Esophagus muscularis mucosa (tissue), 4 donors: ENCODE measurements at places on chromosomes 11 and 22. TPM values are rescaled to one million over a fixed set of nuclear protein-coding genes. Genes with fewer than 3 reads are reported as not detected.
A peak's percentile ranks its signal among the peaks of the same experiment; 100 is the strongest.

NAV2 gene
- total RNA-seq: 57.0 TPM

ARVCF gene
- 54.4 TPM for total RNA-seq

OR4C3 gene
- not detected for total RNA-seq

DNA sequence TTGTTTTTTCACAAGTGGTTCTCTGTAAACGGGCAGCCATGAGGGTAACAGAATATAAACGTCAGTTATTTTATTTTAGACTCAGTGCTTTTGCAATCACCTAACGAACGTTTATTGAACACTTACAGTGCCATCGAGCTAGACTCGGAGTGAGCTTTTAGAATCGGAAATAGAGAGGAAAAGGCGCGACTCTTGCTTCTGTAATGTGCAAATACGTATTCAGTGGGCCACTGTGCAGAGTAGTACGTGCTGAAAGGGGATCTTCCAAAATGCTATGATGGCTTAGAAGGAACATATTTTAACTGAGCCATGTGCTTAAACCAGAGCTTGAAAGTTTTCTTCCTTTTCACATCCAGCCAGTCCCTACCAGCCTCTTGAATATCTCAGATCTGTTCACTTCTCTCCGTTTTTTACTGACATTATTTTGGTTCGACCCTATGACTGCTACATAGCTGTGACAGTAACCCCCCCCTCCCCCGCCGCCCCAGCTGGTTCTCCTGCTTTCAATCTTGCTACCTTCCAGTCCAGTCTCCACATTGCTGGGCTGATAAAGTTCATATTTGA is 468 bp downstream of the DDIAS start:
- H3K4me3 ChIP-seq: peak overlapping the region; percentile 68
- H3K4me1 ChIP-seq: peaks cover 43% of the 10 kb centered on the region
- H3K27ac ChIP-seq: peak overlapping the region; percentile 95
- H3K27me3 ChIP-seq: no peaks in the 10 kb centered on the region
- no peak for DNase-seq

DNA sequence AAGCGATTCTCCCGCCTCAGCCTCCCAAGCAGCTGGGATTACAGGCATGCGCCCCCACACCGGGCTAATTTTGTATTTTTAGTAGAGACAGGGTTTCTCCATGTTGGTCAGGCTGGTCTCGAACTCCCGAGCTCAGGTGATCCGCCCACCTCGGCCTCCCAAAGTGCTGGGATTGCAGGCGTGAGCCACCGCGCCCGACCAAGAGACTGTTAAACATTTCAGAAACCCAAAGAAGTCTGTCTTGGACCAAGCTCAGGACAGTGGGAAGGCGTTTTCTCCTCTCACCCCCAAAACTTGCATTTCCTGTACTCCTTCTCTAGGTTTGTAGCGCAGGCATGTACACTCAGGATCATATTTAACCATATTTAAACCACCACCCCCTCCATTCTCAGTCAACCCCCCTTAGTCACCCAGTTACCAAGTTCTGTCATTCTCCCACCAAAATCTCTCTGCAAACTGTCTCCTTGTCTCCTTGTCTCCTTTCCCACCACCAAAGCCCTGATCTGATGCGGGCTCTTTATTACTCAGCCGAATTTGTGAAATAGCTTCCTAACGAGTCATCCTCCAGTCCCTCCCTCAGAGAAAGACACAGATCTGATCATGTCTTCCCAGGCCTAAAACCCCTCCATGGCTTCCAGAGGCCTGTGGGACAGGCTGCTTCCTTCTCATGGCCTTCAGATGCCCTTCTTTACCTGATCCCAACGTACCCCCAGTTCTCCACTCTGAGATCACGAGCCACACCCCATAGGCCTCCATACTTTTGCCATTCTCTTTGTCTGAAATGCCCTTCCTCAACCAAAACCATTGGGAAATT is 29.0 kb upstream of the CREB3L1 start:
- no peak overlapping the region for H3K27ac ChIP-seq
- H3K4me3 ChIP-seq: no peak overlapping the region
- H3K27me3 ChIP-seq: no peaks in the 10 kb centered on the region

GRCh38 chr22:48315439-48316256 is 1512.0 kb downstream of the BRD1 start:
- no peaks in the 10 kb centered on the region for H3K4me1 ChIP-seq
- no peak overlapping the region for H3K27ac ChIP-seq
- no peak for DNase-seq
- no peaks in the 10 kb centered on the region for H3K27me3 ChIP-seq
- H3K36me3 ChIP-seq: no peaks in the 10 kb centered on the region

DNA sequence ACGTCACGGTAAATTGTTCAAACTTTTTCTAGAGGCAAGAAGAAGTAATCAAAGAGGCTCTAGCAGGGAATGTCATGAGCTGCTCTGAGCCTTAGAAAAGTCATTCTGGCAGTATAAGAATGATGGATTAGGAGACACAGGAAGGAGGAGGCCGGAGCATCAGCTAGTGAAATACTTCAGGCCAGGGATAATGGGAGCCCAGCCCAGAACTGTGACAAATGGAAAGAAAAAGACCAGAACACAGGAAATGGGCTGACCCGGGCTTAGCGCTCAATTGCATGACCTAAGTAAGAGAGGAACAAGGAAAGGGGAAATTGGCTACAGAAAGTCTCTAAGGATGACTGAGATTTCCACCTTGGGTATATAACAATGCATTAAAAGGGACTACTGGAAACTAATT is 108.6 kb downstream of the LARGE1 start:
- H3K36me3 ChIP-seq: no peaks in the 10 kb centered on the region
- no peak overlapping the region for H3K4me3 ChIP-seq
- H3K27ac ChIP-seq: peak overlapping the region; percentile 68
- peak; percentile 94 for DNase-seq
- no peaks in the 10 kb centered on the region for H3K27me3 ChIP-seq

GRCh38 chr11:106031202-106031810 is 9.3 kb upstream of the MSANTD4 start:
- no peaks in the 10 kb centered on the region for H3K36me3 ChIP-seq
- no peak overlapping the region for H3K4me3 ChIP-seq
- no peak for DNase-seq
- H3K27me3 ChIP-seq: no peaks in the 10 kb centered on the region

GRCh38 chr11:10450462-10451425 is 4.3 kb upstream of the AMPD3 start:
- no peak for DNase-seq
- H3K27me3 ChIP-seq: no peaks in the 10 kb centered on the region
- no peaks in the 10 kb centered on the region for H3K36me3 ChIP-seq
- peak overlapping the region; percentile 70 for H3K27ac ChIP-seq

DNA sequence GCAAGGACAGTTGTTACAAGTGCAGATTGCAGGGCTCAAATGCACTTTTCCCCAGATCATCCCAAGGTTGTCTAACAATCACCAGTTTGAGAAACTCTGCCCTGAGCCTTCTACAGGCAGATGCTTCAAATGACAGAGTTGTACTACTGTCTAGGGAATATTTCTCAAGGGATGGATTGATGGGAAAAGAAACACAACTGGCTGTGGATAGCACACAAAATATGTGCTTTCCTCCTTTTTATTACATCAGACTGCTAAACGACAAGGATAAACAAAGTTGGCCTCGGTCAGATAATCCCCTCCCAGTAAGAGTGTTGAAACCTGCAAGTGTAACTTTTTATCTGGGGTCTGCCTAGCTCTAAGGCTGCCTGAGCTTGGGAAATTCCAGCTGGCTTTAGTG is 46.6 kb upstream of the SORL1-AS1 start:
- peaks cover 12% of the 10 kb centered on the region for H3K36me3 ChIP-seq
- H3K4me3 ChIP-seq: no peak overlapping the region
- no peak overlapping the region for H3K27ac ChIP-seq

DNA sequence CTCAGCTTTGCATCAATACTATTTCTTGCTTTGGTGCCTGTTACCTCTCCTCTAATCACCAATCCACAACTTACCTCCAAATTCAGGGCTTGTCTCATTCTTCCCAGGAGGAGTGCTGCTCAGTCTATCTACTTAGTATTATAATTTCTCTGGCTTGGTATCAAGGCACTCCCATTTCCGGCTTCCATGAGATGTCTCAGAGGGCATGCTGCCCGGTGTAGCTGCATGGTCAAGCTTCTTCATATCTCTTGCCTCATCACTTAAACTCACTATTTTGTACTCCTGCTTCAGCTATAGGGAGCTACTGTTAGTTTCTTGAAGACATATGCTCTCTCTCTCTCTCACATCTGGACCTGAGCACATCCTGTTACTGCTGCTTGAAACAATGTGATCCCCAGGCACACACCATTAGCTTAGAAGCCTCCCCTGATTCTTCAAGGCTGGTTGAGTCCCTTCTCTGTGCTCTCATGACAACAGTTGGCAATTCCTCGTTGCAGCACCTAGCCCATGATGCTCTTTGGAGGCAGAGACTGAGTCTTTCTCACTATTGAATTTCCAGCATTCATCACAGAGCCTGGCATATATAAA is 182.8 kb upstream of the SYN3 start:
- no peaks in the 10 kb centered on the region for H3K4me1 ChIP-seq
- H3K27ac ChIP-seq: no peak overlapping the region
- no peaks in the 10 kb centered on the region for H3K36me3 ChIP-seq

- no peaks in the 10 kb centered on the region for H3K27me3 ChIP-seq
- H3K4me3 ChIP-seq: no peak overlapping the region
- no peak overlapping the region for H3K27ac ChIP-seq
Observed at GRCh38 chr11:43856993-43857392, 23.6 kb upstream of the ALKBH3 start.

- H3K4me3 ChIP-seq: no peak overlapping the region
- no peaks in the 10 kb centered on the region for H3K4me1 ChIP-seq
- H3K27ac ChIP-seq: no peak overlapping the region
- no peaks in the 10 kb centered on the region for H3K36me3 ChIP-seq
- H3K27me3 ChIP-seq: peaks cover 49% of the 10 kb centered on the region
- peak; percentile 77 for DNase-seq
Observed at GRCh38 chr11:2216400-2217064, 44.9 kb upstream of the TH start.

- no peak overlapping the region for H3K4me3 ChIP-seq
- no peak for DNase-seq
- no peak overlapping the region for H3K27ac ChIP-seq
- H3K27me3 ChIP-seq: no peaks in the 10 kb centered on the region
- H3K36me3 ChIP-seq: no peaks in the 10 kb centered on the region
Observed at GRCh38 chr11:100878474-100878873, 191.4 kb downstream of the ARHGAP42 start.

GRCh38 chr11:92685049-92685448 is 284.4 kb upstream of the MTNR1B start:
- H3K36me3 ChIP-seq: no peaks in the 10 kb centered on the region
- H3K4me1 ChIP-seq: no peaks in the 10 kb centered on the region
- H3K27ac ChIP-seq: no peak overlapping the region
- H3K4me3 ChIP-seq: no peak overlapping the region
- no peak for DNase-seq

DNA sequence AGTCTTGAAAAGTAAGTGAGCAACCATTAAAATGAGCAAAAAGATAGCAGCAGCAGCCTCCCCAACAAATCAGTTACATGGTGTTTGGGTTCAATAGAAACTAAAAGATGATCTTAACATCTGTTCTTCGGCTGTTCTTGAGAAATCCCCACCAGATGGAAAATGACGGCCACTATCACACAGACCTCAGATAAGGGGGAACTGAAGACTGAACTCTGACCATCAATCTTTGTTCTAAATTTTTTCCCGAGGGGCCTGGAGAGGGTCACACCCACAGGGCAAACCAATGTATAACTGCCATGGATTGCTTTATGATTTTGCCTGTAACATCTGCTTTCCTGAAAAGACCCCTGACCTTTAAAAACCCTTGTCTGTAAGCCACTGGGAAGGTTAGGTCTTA is 624.8 kb upstream of the KIRREL3 start:
- H3K36me3 ChIP-seq: no peaks in the 10 kb centered on the region
- no peak for DNase-seq
- H3K4me3 ChIP-seq: no peak overlapping the region
- H3K4me1 ChIP-seq: peaks cover 4% of the 10 kb centered on the region
- no peak overlapping the region for H3K27ac ChIP-seq

GRCh38 chr11:119612814-119613213 is 116.2 kb downstream of the NECTIN1 start:
- no peaks in the 10 kb centered on the region for H3K27me3 ChIP-seq
- peaks cover 2% of the 10 kb centered on the region for H3K4me1 ChIP-seq
- no peak overlapping the region for H3K4me3 ChIP-seq
- no peaks in the 10 kb centered on the region for H3K36me3 ChIP-seq

DNA sequence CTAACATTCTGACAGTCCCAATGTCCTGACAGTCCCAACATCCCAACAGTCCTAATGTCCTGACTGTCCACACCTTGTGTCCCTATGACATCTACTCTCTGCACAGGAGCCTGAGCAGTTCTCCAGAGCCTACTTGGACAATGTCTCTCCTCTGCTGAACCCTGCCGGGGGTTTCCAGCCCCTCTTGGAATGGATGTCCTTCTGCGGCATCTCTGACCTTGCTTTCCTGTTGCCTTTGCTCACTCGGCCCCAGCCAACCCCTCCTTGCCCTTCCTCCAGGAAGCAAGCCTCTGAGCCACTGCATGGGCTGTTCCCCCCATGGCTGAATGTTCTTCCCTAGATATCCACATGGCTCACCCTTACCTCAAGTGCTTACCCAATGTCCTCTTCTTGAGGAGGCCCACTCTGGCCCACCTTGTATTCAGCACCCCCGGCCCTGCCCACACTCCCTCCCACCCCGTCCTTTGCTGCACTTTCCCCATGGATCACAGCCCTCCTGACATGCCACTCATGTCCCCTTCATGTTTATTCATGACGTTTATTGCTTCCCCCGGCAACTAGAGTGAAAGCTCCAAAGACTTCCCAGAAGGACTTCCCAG is 59.5 kb downstream of the DHCR7 start:
- H3K36me3 ChIP-seq: no peaks in the 10 kb centered on the region
- H3K4me3 ChIP-seq: no peak overlapping the region
- no peaks in the 10 kb centered on the region for H3K27me3 ChIP-seq

GRCh38 chr11:76185931-76186401 is 20.3 kb downstream of the WNT11 start:
- no peak overlapping the region for H3K4me3 ChIP-seq
- H3K4me1 ChIP-seq: peaks cover 38% of the 10 kb centered on the region
- H3K27me3 ChIP-seq: no peaks in the 10 kb centered on the region
- no peak for DNase-seq
- H3K27ac ChIP-seq: peak overlapping the region; percentile 62
- H3K36me3 ChIP-seq: peaks cover 3% of the 10 kb centered on the region

DNA sequence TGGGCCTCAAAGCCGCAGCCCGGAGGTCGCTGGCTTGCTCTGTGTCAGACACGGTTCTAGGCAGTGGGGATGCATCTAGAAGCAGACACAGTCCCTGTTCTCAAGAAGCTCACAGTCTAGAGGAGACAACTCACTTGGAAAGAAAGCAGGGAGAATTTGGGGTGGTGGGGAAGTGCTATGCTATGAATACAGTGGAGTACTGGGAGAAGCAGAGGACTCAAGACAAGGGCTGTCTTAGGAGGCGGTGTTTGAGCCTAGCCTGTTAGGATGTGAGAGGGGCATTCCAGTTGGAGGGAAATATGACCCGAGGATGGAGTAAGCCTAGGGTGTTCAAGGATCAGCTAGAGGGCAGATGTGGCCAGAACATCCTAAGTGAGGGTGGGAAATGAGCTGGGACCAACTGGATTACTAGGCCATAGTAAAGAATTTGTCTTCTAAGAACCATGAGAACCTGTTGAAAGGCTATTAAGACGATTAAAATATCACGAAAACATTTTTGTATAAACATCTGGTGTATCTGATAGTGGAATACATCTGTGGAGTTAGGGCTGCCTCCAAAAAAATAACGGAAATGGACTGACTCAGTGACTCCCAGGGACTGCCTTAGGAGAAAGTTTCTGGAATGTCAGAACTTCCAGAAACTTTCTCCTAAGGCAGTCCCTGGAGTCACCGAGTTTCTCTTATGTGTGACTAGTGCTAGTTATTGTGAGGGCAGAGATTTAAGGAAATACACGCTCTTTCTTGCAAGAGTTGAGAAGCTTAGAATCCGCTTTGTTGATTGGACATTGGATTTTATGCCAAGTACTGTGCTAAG is 1.1 kb upstream of the PITPNB start:
- H3K27me3 ChIP-seq: no peaks in the 10 kb centered on the region
- no peak for DNase-seq
- H3K4me3 ChIP-seq: peak overlapping the region; percentile 92
- peaks cover 48% of the 10 kb centered on the region for H3K4me1 ChIP-seq
